Cerebellum (tissue), 4 donors: ENCODE measurements at places on chromosomes 12 and 14. TPM values are rescaled to one million over a fixed set of nuclear protein-coding genes. Genes with fewer than 3 reads are reported as not detected.

GRCh38 chr14:104778694-104779331 is 16.7 kb downstream of the AKT1 start:
- DNase-seq: peak; percentile 39

GRCh38 chr12:3304436-3305165 is 186.4 kb upstream of the PRMT8 start:
- DNase-seq: no peak

Gene KRT75
- total RNA-seq: not detected

Gene PIK3C2G
- 10.5 TPM for total RNA-seq

GRCh38 chr12:124410354-124411175 is 115.7 kb downstream of the RFLNA start:
- DNase-seq: no peak
